ENCODE measurements at places on chromosomes 7 and 10.

DNA sequence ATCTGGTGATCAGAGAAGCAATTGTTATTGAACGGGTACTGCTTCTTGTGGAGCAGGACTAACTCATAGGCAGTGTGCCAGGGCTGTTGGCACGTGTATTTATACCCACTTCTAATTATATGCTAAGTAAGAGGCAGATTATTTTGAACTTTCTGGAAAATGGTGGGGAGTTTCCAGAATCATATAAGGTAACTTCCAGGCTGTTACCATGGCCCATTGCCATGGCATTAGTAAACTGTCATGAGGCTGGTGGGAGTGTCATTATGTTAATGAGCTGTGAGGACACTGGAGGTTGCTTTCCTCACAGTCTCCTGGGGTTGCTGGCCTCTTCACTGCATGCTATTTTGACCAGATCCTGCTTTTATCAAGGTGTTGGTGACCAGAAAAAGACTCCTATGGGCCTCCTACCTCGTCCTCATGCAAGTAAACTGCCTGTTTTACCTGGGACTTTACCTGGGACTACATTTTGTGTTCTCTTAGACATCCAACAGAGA, 122.6 kb downstream of the KCND2 start:
- no peak for DNase-seq

DNA sequence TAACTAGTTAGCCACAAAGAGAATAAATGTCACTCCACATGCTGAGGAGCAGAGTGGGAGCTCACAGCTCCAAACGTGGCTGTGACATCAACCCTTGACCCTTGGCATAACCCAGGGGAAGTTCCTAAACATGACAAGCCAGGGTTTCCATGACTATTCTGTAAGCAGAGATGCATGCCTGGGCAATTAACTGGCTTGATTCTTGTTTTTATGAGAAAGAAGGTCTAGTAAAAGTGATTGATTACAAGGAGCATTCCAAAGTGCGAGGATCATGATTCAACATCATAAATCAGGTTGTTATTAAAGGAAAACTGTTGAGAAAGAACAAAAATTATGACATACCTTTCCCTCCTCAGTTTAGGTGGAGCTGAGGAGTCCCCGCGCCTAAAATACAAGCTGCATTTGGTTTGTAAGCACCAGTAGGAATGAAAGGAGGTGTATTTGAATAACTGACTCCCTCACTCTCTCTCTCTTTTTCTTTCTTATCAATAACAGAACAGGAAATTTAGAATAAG, 108.4 kb downstream of the SFMBT2 start:
- DNase-seq: peak; percentile 28

GRCh38 chr7:139635526-139636302, 112.2 kb downstream of the CLEC2L start:
- DNase-seq: peak; percentile 57

- no peak for DNase-seq
Measured at GRCh38 chr10:44828508-44829142, 82.5 kb upstream of the TMEM72 start.

GRCh38 chr7:117791877-117792780, 81.1 kb downstream of the CTTNBP2 start:
- peak; percentile 99 for DNase-seq

GRCh38 chr10:97904018-97904381, 54.4 kb downstream of the GOLGA7B start:
- DNase-seq: no peak

DNA sequence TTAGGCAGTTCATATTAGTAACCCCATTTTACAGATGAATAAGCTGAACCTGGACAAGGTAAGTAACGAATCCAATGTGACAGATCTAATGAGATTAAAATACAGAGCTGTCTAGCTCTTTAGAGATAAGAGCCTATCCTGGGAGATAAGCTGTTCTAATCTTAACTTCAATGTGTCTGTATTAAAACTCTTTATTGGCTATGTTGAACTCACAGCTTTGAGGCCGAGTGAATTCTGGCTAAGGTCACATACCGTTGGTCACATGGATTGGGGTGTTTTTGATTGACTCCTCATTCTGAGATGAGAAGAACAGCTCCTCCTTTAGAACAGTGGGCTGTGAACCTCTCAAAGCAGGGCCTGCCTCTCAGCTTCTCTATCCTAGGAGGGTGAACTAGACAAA, 113.4 kb upstream of the EEPD1 start:
- no peak for DNase-seq

- no peak for DNase-seq
Measured at GRCh38 chr7:141462958-141463357, 88.3 kb upstream of the AGK start.

- DNase-seq: no peak
Measured at GRCh38 chr10:80268938-80269588, 20.4 kb downstream of the MAT1A start.

DNA sequence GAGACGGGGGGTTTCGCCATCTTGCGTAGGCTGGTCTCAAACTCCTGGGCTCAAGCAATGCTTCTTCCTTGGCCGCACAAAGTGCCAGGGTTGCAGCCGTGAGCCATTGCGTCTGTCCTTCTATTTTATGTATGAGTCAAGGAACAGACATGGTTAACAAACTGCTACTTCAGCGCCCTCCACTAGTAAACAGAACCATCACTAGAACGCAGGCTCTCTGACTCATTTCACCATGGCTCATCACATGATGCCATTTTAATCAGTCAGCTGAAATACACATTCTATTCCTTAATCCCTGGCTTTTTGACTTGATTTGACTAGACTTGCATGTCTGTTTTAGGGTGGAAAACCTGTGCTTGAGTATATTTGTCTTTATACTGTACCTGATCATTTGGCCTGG, 41.3 kb downstream of the CELF2 start:
- DNase-seq: peak; percentile 19

DNA sequence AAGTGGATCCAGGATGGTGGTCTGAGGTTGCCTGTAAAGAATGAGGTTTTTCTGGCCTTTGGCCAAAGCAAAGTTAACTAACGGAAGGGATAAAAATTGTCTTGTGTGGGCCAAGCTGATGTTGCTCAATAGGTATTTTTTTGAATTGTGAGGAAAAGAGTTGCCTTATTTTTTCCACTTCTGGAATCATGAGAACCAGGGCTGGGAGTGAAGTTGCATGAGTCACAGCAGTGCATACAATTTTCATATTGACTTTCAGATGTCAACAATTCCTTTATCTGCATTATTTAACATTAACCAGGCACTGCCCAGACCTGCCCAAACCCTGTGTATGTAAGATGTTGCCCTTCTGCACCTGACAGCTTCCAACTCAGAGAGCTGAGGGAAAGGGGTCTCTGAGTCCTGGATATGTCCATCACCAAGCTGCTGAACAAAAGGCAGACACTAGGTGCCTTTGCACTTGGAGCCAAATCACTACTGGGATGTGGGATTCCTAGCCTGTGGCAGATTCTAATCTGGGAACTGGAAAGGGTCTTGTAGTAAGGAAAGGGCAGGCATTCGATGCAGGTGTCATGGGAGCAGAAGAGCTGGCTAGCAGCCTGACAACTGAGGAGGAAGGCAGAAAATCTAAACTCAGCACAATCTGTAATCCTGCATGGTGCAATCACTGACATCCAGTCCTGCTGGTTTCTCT, 52.3 kb upstream of the SLC35B4 start:
- DNase-seq: no peak

- DNase-seq: no peak
Measured at GRCh38 chr7:98760201-98760651, 109.6 kb downstream of the TMEM130 start.

DNA sequence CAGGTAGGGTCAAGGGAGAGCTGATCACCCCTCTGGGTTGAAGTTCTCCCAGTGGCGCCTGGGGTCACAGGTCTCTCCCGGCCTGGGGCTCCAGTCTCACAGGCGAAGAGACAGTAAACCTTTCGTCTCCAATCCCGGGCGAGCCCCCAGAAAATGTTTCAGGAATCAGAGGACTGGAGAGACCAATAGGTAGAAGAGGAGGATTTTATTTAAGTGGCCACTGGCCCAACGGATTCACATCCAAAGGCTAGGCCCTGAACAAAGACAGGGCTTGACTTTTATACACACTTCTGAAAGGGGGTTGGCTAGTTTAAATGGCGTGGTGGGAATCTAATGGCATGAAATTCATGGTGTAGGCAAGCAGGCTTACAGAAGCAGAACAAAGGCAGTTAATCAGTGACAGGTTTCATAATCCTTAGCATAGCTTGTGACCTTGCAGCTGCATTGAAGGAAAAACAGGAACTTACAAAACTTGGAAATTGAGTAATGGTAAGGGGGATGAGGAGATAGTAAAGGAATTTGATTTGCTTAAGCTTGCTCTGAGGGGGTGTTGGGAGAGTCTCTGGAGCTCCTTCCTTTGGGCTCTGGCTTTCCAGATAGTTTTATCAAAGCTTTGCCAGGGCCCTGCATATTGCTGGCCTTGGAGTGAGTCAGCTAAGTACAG, 105.5 kb downstream of the TRIM24 start:
- DNase-seq: peak; percentile 96

- no peak for DNase-seq
Measured at GRCh38 chr10:82497439-82497838, 622.4 kb downstream of the NRG3 start.

GRCh38 chr10:20616918-20617810, 279.9 kb downstream of the NEBL start:
- DNase-seq: peak; percentile 93

DNA sequence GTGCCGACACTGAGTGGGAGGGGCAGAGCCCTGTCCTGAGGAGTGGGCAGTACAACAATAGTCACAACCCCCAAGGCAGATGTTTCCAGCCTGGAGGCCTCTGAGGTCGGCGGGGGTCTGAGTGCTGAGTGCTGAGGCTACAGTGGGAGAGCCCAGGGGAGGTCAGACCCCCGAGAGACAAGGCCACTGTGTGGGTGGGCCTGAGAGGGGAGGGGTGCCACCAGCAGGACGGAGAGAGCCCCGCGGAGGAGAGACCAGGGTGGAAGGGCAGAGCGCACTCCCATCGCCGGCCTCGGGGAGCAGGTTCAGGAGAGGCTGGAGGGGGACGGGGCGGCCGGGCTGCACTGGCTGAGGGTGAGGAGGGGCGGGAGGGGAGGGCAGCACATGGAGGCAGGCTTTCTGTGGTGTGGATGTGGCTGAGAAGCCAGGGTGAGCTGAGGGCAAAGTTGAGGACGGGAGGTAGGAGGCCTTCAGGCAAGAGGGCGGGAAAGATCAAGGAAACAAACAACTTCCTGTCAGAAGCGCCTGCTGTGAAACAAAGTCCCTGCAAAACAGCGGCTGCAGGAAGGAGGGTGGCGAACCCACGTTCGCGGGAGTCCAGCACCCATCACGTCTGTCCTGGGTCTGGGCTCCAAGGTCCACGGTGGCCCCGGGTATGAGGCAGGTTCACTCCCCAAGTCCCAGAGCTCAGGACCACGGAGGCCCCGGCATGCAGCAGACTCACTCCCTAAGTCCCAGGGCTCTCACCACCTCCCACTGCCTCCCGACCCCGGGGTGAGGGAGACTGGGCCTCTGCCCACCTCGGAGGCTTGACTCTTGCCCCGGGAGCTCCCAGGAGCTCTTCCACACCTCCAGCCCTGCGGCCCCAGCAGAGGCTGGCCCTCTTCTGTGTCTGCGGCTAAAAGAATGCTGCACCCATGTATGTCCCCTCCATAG, 76.8 kb upstream of the NKX6-2 start:
- DNase-seq: no peak

DNA sequence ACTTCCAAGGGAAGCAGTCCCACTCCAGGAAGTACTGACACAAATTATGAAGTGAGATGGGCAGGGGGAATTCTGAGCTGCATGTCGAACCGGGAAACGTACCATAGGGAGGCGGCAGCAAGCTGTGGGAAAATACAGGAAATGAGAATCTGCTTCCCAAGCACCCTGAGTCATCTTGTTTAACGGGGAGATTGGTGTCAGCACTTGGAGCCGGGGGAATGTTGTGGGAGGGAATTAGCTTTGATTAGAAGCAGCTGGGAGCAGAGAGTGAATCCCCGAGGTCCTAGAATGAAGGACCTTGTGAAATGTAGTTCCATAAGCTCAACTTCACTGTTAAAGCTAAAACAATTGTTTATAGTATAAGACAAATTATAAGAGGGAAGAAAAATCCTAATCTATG, 141.4 kb upstream of the PRKCQ start:
- DNase-seq: no peak

DNA sequence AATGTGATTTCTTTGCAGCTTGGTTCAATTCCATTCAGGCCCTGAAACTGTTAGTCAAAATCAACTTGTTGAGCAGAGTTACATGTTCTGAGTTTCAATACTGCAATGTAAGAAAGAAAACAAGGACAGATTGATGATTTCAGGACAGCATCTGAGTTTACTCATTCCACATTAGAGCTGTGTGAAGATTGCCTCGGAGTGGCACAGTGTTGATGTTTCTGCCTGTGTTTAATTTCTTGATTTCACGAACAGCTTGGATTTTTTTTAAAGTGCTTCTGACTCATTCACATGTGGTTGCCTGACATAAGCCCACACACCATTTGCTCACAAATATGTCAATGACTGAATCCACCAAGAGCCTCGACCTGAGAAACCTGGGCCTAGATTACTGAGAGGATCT, 101.2 kb upstream of the PARD3 start:
- peak; percentile 11 for DNase-seq

DNA sequence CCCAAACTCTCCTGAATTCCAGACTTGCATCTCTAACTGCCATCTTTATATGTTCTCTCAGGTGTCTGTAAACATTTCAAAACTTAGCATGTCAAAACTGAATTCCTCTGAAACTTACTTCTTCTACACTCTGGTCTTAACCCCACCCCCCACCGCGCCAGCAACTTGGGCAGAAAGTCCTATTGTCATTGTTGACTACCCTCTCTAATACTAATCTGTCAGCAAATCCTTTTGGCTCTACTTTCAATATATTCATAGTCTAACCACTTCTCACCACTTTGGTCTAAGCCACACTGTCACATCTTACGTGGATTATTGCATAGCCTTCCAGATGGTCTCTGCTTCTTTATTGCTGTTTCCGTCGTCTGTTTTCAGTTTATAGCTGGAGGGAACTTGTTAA, 86.6 kb downstream of the AHCYL2 start:
- peak; percentile 87 for DNase-seq

GRCh38 chr10:121071901-121072300, 220.7 kb downstream of the WDR11 start:
- DNase-seq: no peak

GRCh38 chr7:102412548-102412947, 16.4 kb downstream of the PRKRIP1 start:
- DNase-seq: peak; percentile 42

- DNase-seq: peak; percentile 71
Measured at GRCh38 chr10:30984563-30985328, 46.9 kb downstream of the ZNF438 start.

DNA sequence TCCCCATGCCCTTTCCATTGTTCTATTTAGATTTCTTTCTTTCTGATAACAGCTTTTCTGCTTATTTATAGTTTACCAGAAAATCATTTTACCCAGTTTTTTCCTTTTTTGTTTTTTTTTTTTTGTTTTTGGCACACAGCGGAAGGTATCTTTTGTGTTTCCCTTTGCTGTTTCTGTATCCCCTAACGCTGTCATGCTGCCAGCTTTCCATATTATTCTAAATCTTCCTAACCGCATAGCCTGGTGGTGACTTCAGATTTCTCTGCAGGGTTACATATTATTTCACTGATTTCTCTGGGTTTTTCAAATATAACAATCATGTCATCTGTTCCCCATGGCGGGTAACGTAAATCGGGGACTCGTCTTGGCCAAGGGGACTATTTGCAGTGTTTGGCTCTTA, 4.0 kb upstream of the SLC29A4 start:
- DNase-seq: no peak

GRCh38 chr7:121166916-121167315, 161.9 kb upstream of the WNT16 start:
- DNase-seq: no peak

- DNase-seq: no peak
Measured at GRCh38 chr10:18501198-18501597, 150.2 kb downstream of the NSUN6 start.

- DNase-seq: no peak
Measured at GRCh38 chr7:157937406-157937805, 600.6 kb downstream of the DNAJB6 start.
